ENCODE measurements at places on chromosomes 2 and 18.

GRCh38 chr2:157122776-157123175 lies 134.7 kb upstream of the GALNT5 start:
- no peak for DNase-seq

DNA sequence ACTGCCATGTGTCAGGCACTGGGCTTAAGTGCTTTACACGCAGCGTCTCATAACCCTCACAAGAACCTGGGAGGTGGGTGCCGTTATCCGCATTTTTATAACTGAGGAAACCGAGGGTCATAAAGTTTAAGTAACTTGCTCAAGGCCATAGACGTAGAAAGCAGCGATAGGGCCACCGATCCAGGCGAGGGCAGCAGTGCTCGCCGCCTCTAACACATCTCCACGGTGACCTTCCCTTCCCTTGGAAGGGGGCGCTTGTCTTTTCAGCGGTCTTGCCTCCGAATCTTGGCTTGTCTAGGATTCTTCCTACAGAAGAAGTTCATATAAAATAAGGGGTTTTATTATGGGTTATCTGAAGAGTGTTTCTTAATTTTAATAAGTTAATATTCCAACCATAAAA lies 186.6 kb downstream of the GBX2 start:
- DNase-seq = no peak

DNA sequence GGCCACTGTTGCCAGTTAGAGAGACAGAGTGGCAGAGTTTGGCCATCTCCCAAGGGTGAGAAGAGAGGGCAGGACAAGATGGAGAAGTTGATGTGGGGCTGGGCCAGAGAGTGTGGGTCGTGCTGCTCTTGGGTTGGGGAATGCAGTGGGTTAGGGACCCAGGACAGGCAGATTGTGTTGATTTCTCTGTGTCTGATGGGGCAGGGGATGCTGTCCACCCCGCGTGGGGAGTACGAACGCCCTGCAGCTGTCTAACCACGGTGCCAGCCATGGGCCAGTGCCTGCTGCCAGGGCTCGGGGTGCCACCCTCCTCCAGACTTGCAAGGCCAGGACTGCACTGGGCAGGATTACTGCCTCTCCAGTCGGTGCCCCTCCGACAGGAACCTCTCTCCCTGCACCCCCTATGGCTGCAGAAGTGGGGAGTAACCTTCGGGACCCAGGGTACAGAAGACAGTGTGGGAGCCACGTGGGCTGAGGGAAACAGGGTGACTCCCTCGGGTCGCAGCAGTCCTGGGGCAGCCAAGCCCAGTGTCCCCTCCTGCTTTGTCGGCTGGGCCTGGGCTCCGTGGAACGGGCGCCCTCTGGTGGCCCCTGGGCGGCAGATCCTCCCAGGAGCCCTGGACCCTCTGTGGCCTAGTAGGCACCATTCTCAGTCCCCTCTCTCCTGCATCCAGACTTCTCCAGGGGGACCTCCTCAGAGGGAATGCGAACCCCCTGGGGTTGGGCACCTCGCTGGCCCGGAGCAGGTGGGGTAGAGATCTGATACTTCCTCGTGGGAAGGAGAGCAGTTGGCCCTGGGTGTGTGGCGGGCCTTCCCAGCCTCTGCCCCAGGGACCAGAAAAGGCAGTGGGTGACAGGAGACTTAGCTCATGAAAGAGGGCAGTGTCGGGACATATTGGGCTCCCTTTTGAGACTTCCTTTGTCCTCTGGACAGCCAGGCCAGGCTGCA lies 2.7 kb downstream of the GPC1 start:
- peak; percentile 41 for DNase-seq

- no peak for DNase-seq
Observed at GRCh38 chr2:135949451-135950234, 35.8 kb downstream of the DARS1 start.

GRCh38 chr2:190136825-190137224 lies 74.3 kb upstream of the MSTN start:
- DNase-seq = no peak

DNA sequence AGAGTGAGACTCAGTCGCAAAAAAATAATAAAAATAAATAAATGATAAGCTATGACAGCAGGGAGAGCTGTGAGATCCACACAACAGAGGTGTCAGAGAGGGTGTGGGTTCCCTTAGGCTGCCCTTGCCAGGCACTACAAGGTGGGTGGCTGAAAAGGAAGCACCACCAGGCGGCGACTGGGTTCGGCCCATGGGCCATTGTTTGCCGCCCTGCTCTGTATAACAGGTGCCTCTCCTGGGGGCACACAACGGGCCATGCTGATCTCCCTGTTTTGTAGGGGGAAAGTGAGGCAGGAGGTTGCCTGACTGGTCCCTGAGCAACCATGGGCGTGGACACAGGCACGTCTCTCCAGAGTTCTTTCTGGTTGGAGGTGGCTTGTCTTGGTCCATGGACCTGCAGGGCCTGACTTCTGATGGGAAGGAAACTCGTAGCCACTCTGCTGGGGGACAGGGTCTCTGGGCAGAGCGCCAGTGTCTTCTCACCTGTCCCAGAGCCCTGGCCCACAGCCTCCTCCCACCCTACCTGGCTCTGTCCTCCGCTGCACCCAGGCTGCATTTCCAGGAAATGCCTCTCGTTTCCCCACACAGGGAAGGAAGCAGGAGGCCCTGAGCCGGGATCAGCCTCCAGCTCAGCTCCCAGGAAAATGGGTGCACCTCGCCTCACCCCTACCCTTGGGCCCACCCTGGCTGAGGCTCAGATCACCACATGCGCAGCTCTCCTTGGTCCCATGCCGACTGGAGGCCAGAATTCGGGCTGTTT lies 109.6 kb upstream of the ODC1 start:
- DNase-seq = no peak

DNA sequence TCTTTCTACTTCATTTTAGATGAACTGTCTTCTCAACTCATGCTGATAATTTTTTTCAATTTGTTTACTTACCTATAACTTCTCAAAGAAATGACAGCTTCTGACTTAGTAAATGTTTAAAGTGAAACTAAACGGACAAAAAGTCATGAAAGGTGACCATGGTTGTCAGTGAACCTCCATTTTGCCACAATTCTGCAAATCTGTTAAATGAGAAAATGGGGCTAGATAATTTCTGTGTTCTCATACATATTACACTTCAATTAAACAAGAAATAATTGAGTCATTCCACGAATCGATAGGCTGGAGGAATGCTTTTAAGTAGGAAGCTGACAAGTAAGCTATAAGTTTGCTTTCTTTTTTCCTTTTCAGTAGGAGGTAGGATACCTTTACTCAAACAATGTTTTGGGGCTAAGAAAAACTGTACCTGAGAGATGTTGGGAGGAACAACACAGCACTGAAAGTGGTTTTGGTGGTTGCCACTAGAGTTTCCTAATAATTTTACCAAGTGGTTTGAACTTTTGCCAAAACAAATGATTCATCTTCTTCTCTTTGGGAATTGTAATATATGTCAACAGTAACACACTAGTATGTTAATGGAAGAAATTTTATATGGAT lies 17.1 kb downstream of the DYNAP start:
- DNase-seq = no peak

DNA sequence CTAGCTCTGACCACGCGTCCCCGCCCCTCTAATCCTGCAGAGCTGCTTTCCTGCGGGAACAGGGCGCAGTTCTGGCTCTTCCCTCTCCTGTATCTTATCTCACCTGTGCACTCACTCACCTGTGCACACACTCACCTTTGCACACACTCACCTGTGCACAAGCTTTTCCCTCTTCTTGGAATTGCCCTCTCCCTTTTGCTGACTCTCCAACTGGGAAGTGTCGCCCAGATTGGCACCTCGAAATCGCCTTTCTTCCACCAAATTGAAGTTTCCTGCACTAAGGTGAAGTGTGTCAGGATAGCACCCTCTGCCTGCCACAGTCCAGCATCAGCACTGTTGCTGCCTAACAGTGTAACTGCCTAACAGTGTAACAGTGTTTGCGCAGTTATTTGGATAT lies 566 bp upstream of the CMPK2 start:
- DNase-seq = peak; percentile 43

- DNase-seq = no peak
Observed at GRCh38 chr2:10004401-10004800, 38.9 kb upstream of the KLF11 start.

DNA sequence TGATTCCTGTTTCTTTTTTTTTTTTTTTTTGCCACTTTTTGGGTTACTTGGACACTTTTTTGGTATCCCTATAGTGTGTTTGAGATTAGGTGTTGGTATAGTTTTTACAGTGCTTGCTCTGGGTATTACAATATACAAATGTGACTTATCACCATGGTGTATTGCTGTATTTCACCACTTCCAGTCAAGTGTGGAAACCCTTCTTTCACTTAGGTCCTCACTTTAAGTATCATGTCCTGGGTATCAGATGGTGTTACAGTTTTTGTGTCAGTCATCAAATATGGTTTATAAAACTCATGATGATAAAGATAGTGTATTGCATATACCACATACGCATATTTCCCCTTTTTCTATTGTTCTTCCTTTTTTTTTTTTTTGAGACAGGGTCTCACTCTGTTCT lies 1.8 kb downstream of the ATP9B start:
- DNase-seq = no peak

GRCh38 chr2:102025016-102025501 lies 33.3 kb downstream of the IL1R2 start:
- no peak for DNase-seq

- no peak for DNase-seq
Observed at GRCh38 chr2:143594161-143594560, 464.9 kb downstream of the ARHGAP15 start.

- no peak for DNase-seq
Observed at GRCh38 chr2:32835148-32835547, 111.6 kb upstream of the LTBP1 start.

DNA sequence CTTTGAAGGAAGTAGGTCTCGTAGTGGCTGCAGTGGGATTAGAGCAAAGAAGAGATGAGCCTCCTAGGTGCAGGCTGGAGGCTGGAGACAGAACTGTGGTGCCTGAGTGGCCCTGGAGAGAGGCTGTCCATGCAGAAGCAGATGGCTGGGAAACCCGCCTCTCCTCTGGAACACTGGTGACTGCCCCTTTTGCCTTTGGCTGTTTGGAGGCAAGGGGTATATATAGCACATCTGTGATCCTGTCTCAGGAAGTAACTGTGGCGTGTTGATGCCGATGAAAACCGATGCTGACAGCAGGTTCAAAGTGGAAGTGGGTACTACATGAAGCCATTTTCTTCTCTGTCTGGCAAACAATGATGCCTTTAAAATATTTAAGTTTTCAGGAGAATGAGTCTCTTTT lies 43.5 kb downstream of the SLC9A2 start:
- no peak for DNase-seq

DNA sequence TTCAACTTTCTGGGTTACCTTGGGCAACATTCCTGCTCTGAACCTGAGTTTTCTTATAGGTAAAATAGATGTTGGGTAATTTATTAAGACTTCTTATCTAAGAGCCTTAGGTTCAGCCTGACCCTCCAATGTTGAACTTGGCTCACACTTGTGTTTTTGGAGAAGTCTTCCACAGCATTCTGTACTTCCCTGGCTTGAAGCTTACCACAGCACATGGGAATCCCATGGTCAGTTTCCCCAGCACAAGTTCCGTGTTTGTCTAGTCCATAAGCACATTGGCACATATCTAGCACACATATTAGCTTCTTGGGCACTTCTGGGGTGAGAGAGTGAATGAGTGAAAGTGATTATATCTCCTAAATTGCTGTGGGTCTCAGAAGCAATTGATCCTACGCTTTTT lies 782.5 kb upstream of the HS6ST1 start:
- DNase-seq = no peak

DNA sequence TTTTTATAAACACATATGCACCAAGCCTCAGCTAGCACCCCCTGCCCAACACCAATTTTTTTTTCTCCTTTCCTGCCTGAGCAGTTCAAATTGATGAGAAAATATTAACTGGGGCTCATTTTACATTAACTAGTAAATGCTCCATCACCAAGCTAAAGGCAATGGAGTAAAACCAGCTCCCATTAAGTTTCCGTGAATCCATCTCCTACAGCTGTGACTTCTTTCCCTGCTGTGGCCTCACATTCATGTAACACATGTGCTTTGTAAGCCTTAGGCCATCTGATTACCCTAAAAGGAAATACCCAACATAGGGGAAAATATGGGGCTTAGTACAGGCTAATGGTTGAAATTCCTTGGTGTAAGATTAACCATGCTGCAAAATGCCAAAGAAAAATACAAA lies 60.8 kb downstream of the DNER start:
- no peak for DNase-seq

Data from activated naive CD4-positive, alpha-beta T cell (primary cell).